Activated CD8-positive, alpha-beta memory T cell treated with anti-CD3 and anti-CD28 coated beads for 48 hours (primary cell): ENCODE measurements at places on chromosomes 6 and 20.

DNA sequence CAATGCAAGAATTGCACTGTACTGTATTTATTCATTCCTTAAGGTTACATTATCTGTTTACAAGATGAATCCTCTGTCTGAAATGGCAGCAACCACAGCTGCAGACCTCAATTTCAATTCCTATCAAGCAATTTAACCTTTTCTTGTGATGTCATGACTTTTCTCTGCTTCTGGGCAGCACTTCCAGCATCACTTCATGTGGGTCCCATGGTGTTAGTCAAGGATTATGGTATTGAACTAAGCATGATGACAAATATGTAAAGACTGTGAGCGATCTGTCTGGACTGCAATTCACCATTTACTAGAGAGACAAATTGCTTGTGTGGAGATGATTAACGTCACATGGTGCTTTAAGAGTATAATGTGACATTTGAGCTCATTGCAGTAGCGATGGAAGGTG is 90.5 kb upstream of the CCN2 start:
- no peak for DNase-seq

DNA sequence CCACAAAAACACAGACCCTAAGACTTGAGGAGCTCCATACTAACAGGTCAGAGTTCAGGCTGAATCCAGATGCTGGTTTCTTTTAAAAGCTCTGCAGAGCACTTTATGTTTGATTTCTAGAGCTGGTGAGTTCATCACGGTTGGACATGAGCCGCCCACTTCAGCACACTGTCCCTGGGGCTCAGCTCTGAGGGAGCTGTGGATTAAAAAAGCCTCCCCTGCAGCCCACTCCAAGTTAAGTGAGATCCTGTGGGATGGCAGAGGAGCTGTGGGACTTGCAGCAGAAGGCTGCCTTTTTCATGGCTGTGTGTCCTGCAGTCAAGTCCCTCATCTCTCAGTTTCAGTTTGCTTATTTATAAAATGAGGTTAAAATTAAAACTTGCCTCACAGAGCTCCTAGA is 110.5 kb downstream of the FOXO3 start:
- no peak for DNase-seq

- DNase-seq: no peak
Observed at GRCh38 chr6:24100024-24100769, 25.8 kb upstream of the NRSN1 start.

- no peak for DNase-seq
Observed at GRCh38 chr20:31505903-31506302, 8.3 kb upstream of the HM13 start.

DNA sequence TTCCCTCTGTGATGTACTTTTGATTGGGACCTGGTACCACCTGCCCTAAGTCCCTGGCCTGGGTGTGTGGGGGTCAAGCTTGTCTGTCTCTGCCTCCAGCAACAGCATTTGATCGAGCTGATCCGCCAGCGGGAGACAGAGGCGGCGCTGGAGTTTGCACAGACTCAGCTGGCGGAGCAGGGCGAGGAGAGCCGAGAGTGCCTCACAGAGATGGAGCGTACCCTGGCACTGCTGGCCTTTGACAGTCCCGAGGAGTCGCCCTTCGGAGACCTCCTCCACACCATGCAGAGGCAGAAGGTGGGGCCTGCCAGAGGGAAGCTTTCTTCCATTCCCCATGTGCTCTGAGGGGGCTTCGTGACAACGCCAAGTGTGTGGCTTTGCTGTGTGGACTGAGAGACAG is 5.4 kb downstream of the GID8 start:
- no peak for DNase-seq

DNA sequence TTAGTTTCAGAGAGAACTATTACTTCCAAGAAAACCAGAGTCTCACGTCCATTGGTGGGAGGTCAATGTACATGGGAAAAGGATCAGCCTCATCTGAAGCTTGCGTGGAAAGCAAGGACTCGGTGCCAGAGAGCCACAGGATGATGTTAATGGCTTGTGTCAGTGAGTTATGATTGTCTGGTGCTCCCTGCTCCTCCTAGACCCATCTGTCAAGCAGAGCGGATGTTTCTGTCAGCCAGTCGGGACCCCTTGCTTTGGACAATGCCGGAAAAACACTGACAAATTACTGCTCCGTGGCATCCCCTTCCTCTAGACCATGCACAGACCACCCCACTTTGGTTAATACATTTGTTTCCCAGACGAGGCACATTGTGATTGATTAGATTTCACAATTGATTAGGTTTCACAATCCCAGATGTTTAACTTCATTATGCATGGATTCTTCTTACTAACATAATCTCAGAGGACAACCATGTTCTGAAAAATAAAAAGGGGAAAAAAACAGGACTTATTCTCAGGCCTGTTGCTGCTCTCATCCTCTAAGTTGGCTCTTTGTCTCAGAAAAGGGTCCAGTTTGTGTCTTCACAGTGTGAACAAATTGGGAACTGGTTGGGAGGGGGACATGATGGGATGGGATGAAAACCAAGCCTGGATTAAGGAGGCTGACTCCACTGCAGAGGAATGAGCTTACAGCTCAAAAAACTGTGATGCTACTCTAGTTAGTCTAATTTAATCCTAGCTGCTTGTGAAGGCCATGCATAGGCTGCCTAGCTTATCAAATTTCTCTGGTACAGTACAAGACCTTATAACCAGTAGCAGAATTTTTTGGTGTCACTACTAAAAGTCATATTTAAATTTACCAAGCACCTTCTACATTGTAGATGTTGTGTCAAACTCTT is 51.9 kb downstream of the UNC5CL start:
- DNase-seq: no peak

GRCh38 chr20:59955131-59955796 is 3.0 kb upstream of the CDH26 start:
- DNase-seq: no peak

- no peak for DNase-seq
Observed at GRCh38 chr20:46011631-46012482, 3.1 kb downstream of the MMP9 start.

DNA sequence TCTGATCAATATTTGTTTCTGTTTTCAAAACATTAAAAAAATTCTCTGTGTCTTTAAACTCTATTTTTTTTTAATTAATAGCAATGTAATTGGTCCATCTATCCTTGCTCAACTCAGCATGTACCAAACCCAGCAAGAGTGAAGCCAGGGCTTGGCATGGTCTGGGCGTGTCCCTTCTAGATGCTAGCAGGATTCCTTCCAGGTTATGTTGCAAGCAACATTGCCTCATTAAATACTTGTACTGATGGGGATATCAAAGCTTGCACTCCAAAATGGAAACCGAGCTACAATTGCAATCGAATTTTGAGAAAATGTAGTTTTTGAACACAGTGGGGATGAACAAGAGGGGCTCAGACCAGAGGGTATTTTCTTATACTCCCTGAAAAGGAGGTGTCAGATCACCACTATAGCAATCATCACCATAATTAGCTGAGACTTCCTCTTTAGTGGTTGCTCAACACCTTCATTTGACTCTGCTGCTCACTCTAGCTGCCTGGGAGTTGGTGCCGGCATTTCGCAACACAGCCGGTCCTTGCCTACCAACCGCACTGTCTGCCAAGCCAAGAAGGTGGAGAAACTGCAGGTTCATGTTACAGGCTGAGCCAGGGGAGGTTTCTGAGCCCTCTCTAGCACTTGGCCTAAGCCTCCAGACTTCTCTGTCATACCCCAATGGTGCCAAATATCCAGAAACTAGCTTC is 67.8 kb upstream of the RALGAPA2 start:
- no peak for DNase-seq

GRCh38 chr6:131305037-131305850 is 170.0 kb downstream of the AKAP7 start:
- no peak for DNase-seq

DNA sequence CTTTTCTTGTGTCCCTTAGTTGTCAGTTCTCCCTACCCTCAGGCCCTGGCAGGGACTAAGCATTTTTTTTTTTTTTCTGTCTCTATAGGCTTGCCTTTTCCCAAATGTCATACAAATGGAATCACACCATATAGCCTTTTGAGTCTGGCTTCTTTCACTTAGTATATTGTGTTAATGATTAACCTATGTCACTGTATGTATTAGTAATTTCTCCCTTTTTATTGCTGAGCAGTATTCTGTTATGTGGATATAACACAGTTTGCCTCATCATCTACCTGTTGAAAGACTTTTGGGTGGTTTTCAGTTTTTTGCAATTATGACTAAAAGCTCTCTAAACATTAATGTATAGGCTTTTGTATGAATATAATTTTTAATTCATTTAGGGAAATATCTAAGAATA is 16.0 kb upstream of the FBXO30 start:
- DNase-seq: no peak

DNA sequence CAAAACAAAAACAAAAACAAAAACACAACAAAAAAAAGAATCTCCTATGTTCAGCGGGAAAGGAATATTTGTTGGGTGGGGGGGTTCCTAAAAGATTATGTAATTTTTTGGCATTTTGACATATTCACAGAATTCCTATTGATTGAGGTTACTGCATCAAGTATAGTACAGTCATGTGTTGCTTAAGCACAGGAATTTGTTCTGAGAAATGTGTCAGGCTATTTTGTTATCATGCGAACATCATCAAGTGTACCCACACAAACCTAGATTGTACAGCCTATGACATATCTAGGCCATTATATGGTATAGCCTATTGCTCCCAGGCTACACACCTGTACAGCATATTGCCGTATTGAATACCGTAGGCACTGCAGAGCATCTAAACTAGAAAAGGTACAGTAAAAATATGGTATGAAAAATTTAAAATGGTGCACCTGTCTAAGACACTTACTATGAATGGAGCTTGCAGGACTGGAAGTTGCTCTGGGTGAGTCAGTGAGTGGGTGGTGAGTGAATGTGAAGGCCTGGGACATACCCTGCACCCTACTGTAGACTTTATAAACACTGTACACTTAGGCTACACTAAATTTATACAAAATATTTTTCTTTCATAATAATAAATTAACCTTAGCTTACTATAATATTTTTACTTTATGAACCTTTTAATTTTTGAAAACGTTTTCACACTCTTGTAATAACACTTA is 110.6 kb downstream of the CDKAL1 start:
- no peak for DNase-seq

GRCh38 chr20:9417665-9418064 is 96.7 kb upstream of the LAMP5 start:
- no peak for DNase-seq

GRCh38 chr6:122747573-122747972 is 31.9 kb upstream of the FABP7 start:
- DNase-seq: no peak

GRCh38 chr20:58008413-58008812 is 220.0 kb downstream of the ANKRD60 start:
- DNase-seq: no peak

GRCh38 chr6:80547827-80548226 is 441.4 kb downstream of the BCKDHB start:
- DNase-seq: no peak

DNA sequence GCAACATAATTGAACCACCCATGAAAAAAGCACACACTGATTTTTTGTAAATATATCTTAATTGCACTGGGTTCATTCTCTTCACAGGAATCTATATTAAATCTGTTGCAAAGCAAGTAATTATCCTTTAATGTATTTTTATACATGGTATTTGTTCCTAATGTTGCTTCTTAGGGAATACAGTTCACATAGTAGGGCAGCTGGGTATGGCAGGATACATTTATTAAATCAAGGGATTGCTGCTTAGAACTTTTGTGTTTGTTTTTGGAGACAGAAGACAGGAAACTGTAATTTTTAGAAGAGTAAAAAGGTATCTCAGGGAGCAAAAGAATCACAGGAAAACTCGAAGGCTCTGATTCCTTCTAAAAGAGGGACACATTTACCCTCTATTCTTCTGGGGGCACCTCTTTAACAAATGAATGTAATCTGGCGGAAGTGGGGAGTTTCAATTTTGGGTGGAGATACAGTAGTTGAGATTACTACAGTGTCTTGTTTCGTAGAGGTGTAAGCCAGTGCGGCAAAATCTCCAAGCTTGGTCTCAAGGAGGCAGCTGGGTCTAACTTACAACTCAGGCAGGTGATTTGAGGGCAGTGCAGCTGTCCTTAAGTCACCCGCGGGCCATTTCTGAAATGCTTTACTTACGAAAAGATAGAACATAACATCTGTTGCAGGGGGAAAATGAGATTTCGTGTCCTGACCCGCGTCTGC is 812 bp upstream of the SMIM13 start:
- no peak for DNase-seq

- no peak for DNase-seq
Observed at GRCh38 chr6:7136859-7137334, 29.1 kb downstream of the RREB1 start.

DNA sequence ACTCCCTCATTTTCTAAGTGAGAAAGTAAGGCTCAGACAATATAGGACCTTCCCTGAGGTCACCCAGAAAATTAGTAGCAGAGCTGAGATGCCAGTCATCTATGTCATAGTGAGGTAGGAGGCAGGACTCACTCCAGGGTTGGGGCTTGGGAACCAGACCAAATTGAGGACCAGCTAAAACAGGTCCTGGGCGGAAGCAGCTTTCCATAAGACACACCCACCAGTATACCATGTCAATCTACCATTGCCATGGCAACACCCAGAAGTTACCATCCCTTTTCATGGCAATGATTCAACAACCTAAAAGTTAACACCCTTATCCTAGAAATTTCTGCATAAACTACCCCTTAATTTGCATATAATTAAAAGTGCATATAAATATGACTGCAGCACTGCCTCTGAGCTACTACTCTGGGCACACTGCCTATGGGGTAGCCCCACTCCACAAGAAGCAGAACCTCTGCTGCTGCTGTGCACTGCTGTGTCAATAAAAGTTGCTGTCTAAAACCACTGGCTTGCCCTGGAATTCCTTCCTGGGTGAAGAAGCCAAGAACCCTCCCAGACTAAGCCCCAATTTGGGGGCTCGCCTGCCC is 30.3 kb upstream of the OCSTAMP start:
- DNase-seq: no peak

- DNase-seq: no peak
Observed at GRCh38 chr6:134819236-134819635, 130.7 kb downstream of the ALDH8A1 start.

GRCh38 chr6:996271-996852 is 303.4 kb upstream of the EXOC2 start:
- no peak for DNase-seq

GRCh38 chr20:63957004-63957689 is 931 bp upstream of the UCKL1 start:
- DNase-seq: no peak

DNA sequence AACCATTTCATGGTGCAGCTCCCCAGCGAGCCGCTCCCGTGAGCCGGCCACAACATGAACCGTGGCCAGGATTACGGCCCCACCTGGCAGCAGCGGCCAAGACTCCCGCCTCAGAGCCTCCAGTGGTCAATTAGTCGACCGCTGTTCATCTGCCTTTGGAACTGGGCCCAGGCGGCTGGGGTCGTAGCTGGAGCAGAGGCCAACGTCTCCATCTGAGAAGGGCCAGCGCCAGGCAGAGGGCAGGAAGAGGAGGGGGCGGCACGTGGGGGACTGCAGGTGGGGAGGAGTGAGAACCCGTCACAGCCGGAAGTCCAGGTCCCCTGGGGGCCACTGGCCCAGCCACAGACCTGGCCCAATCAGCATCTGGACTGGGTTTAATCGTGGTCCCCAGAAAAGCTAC is 184.3 kb downstream of the TAF4 start:
- no peak for DNase-seq

DNA sequence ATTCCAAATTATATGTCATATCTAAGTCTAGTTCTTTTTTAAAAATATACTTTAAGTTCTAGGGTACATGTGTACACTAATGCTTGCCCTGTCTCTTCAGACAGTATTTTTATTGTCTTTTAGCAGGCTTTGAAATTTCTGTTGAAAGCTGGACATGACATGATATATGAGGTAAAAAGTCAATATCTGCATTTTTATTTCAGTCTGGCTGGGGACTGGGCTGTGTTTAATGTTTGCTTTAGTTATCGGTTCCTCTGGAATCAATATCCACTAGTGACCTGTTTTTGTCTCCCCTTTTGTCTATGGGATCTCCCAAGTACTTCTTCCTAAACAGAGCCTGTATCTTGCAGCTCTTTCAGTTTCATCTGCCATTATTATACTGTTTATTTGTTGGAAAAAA is 786.2 kb upstream of the GJE1 start:
- DNase-seq: no peak
